ENCODE measurements at places on chromosomes 7 and 10.

DNA sequence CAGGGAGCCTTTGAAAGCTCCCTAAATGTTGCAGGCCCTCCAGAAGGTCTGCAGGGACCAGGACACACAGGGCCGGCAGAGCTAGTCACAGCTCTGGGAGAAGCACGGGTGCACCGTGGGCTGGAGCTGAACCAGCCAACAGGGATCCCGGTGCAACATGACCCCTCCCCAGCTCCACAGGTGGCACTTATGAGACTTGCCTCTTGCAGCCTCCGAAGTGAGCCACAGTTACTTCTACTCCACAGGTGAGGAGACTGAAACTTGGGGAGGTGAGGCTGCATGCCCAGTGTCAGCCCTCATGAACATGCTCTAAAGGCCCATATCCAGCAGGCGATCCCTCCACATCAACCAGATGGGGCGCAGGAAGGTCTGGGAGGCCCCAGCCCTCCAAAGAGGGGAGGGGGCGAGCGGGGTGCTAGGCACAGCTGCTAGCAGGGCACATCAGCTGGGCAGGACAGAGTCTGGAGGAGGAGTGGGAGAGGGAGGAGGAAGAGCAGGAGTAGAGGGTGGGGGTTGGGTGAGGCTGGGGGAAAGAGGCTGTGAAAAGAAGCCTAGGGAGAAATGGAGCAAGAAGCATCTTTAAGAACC is 224.3 kb downstream of the ELFN1 start:
- DNase-seq, result no peak

- DNase-seq, result no peak
Measured at GRCh38 chr7:47785923-47786556, 162.2 kb downstream of the PKD1L1 start.

- no peak for DNase-seq
Measured at GRCh38 chr7:31186202-31186601, 134.1 kb downstream of the ADCYAP1R1 start.

DNA sequence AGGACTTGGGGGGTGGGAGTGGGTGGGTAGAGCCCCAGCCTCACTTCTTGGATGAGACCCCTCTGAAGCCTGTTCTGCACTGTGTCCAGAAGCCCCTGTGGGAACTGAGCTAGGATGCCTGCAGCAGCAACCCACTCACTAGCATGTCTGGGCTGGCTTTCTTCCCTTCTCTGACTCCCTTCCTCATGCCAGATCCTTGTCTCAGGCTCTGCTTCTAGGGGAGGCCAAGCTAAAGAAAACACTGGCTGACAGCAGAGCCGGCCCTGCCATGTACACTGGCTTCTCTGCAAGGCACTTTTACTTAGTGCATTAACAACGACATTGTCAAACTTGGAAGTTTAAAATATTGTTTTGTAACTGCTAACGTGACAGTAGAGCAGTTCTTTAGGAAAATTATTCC is 50.2 kb downstream of the ARHGAP22 start:
- no peak for DNase-seq

DNA sequence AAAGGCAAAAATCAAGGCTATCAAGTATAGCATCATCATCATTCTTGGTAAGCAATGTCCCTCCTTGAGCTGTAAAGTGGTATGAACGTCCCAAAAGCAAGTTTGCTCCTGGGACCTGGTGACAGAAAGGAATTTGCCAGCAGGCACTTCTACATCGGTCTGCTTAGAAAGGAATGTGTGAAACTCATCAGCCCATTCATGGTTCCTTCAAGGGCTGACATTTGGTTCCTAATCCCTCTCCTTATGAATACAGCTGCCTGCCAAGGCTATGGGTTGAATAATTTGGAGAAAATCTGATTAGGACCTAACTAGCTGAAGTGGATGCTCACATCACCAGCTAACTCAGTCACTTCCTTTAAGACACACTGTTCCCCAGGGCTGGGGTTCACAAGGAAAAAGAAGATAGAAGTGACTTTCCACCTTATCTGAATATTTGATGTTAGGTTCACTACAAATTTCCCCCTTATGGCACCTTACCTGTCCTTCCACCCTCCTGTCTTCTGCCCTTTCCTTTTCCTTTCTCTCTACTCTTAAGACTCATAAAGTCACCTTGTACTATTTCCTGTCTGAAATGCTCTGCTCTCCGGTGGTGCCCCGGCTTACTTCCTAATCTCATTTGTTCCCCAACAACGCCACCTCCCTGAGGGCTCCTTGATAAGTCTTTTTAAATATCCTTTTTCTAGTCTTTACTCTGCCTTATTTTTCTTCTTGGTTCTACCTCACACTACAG is 187.1 kb downstream of the NPSR1 start:
- no peak for DNase-seq

- DNase-seq, result peak; percentile 62
Measured at GRCh38 chr7:130152493-130153210, 52.6 kb downstream of the TMEM209 start.

DNA sequence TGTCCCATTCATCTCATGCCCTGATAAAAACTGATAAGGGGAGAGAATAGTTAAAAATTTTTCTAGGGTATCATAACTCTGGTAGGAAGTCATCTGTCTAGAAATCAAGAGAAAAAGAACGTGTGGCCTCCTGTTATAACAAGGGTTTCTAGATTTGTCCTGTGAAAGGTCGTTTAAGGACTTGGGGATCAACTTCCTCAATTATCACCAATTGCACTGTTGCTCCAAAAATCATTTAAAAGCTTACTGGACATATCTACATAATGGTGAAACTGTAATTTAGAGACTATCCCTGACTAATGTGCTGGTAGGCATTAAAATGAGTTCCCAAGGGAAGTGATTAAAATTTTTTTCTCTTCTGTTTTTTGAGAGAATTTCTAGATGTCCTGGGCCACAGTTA is 58.2 kb downstream of the GPR141 start:
- DNase-seq, result no peak

GRCh38 chr7:20722941-20723340 is 63.7 kb downstream of the SP8 start:
- no peak for DNase-seq

DNA sequence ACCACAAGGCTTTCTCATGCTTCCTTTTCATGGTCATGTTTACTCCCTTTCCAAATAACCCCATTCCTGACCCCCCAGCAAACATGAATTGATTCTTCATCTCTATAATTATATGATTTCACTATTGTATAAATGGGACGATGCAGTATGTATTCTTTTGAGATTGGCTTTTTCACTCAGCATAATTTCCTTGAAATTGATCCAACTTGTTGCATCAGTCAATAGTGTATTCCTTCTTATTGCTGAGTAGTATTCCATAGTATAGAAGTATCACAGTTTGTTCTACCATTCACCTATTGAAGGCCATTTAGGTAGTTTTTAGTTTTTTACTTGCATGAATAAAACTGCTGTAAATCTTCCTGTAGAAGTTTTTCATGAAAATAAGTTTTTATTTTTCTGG is 264.7 kb downstream of the BAMBI start:
- DNase-seq, result no peak

GRCh38 chr7:127474457-127474856 is 81.9 kb upstream of the ZNF800 start:
- no peak for DNase-seq

GRCh38 chr10:113555751-113556150 is 2.9 kb downstream of the HABP2 start:
- no peak for DNase-seq

DNA sequence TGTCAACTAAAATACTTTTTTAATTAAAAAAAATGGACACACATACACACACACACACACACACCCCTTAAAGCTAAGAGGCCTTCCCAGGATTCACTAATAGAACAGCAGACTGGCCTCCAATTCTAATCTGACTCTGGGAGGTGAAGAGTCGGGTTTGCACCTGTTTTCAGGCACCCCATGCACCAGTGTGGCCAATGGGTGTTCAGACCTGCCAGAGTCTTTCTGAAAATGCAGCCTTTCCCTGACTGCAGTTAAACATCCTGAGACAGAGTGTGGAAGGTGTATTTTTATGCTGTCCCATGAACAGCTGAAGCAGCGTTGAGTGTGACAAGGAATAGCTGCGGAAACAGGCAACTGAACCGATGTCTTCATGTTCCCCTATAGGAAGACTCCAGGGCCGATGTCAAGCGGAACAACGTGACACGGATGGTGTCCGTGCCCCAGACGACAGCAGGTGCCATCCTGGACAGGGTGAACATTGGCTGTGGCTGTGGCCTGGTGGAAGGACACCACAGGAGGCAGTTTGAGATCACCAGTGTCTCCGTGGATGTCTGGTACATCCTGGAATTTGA is 74.6 kb upstream of the LYZL2 start:
- no peak for DNase-seq

- no peak for DNase-seq
Measured at GRCh38 chr10:113736576-113736975, 14.9 kb upstream of the PLEKHS1 start.

GRCh38 chr10:124036746-124037145 is 56.7 kb downstream of the CHST15 start:
- DNase-seq, result no peak

- no peak for DNase-seq
Measured at GRCh38 chr10:57968328-57969016, 299.2 kb downstream of the IPMK start.

- DNase-seq, result peak; percentile 22
Measured at GRCh38 chr10:44947371-44948152, 12.0 kb upstream of the RASSF4 start.

DNA sequence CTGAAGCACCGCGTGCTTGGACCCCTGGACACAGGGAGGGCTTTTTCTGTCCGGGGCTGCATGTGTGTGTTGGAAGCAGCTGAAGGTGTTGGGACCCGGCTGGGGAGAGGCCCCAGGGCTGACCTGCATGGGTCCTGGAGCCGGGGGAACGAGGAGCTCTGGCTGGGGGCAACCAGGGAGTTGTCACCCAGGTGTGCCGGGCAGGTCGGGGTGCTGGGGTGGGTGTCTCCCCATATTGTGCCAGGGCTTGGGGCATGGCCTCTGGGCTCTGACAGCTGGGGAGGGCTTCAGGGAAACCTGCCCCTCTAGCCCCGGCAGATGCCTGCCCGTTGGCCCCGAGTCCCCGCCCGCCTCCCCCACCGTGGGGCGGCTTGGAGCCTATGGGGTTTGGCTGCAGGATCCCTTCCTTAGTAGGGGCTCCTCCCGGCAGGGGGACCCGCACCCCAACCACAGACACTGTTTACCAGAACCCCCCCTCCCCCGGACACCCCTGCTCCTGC is 42.3 kb downstream of the UNCX start:
- no peak for DNase-seq

DNA sequence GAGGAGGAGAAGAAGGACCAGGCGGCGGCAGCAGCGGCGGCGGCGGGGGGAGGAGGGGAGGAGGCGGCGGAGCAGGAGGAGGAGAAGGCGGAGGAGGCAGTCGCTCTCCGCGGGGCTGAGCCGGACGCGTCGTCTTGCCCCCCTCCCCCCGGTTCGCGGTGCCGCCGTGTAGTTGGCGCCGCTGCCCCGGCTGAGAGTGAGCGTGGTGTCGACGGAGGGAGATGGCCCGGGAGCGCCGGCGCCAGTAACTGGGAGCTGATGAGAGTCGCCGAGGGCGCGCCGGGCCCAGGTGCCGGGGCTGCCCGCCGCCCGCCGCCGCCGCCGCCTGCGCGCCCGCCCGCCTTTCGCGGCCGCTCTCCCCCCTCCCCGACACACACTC is 257 bp downstream of the WAC start:
- DNase-seq, result no peak

- no peak for DNase-seq
Measured at GRCh38 chr10:77716458-77717317, 79.1 kb upstream of the KCNMA1 start.

- no peak for DNase-seq
Measured at GRCh38 chr7:149427096-149427680, 33.7 kb downstream of the ZNF777 start.

DNA sequence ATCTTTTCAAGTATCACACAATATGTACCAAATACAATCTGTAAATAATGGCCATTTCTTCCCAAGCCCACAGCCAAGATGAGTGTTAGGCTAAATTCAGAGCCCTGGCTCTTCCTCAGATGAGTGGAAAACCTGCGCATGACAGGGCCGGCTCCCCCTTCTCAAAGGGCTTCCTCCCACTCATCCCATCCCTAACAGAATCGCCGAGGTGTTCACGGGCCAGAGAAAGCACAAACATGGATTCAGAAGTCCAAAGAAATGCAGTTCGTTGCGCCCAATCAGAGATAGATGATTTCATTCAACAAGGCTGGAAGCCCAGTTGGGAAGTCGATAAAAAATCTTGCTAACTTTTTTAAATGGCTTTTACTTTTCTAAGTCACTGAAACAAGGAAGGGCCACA is 121.8 kb downstream of the UBE2H start:
- no peak for DNase-seq

DNA sequence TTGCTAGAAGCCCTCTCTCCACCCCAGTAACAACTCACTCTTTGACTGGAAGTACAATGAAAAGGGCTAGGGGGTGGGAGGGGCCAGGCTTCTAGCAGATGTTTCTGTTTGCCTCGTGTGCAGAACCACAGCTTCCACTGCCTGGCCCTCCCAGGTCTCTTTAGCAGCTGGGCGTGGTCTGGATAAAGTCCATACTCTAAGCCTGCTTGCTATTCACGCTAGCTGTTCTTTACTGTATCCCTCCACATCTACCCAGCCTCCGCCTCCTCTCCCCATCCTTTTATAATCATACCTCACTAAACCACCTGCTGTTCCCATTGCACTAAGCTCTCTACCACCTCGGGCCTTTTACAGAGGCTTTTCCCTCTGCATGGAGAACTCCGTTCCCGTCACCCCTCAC is 288.8 kb downstream of the CAMK1D start:
- no peak for DNase-seq

GRCh38 chr7:1060315-1061072 is 16.1 kb downstream of the GPR146 start:
- no peak for DNase-seq

DNA sequence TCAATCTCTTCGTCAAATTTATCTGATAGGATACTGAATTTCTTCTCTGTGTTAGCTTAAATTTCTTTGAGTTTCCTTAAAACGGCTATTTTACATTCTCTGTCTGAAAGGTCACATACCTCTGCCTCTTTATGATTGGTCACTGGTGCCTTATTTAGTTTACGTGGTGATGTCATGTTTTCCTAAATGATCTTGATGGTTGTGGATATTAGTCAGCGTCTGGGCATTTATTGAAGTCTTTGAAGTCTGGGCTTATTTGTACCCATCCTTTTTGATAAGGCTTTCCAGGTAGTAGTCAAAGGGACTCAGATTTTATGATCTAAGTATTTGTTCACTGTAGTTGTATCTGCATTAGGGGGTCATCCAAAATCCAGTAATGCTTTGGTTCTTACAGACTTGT is 1407.5 kb upstream of the LRRTM3 start:
- no peak for DNase-seq

Data from type B pancreatic cell (in vitro differentiated cells).